ENCODE measurements at places on chromosomes 12 and 14.

- no peak for DNase-seq
Observed at GRCh38 chr12:78086553-78087362, 256.1 kb downstream of the NAV3 start.

- no peak for DNase-seq
Observed at GRCh38 chr12:26373606-26374495, 178.5 kb downstream of the SSPN start.

GRCh38 chr14:72543341-72543740 is 350.6 kb downstream of the DPF3 start:
- DNase-seq = no peak

GRCh38 chr12:92193846-92194245 is 48.2 kb upstream of the BTG1 start:
- DNase-seq = no peak

DNA sequence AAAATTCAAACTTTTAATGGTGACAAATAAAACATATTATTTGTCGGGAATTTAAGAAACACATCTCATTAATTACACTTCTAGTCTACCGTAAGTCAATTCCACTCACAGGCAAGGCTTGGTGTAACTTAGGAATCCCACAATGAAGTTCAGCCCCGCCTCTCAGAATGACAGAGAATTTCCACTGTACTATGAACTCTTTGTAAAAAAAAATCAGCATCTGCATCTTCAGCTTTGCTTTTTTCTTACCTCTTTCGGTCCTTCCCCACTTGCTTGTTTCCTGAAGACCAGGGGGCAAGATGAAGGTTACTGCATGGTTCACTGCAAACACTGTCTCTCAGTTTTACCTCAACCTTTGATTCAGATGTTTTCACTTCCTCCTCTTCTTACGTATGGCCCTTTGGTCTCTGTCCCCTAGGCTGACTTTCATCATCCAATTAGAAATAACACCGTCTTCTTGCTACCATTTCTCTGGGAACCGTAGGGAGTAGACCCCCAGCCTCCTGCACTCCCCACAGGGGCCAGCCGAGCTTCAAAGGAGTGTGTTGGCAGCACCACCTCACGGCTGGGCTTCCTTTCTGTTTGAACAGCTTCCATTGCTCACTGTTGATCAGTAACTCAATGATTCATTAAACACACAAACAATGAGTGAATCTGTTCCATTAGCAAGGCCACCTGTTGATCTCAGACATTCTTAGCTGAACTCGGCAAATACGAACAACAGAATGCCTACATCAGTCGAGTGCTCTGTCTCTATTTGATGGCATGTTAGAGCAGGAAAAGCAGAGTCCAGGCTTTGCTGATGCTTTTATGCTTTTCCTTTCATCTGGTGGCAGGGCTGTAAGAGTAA is 343.0 kb downstream of the BMP4 start:
- DNase-seq = no peak

GRCh38 chr12:96063046-96063445 is 27.7 kb upstream of the LTA4H start:
- peak; percentile 43 for DNase-seq

DNA sequence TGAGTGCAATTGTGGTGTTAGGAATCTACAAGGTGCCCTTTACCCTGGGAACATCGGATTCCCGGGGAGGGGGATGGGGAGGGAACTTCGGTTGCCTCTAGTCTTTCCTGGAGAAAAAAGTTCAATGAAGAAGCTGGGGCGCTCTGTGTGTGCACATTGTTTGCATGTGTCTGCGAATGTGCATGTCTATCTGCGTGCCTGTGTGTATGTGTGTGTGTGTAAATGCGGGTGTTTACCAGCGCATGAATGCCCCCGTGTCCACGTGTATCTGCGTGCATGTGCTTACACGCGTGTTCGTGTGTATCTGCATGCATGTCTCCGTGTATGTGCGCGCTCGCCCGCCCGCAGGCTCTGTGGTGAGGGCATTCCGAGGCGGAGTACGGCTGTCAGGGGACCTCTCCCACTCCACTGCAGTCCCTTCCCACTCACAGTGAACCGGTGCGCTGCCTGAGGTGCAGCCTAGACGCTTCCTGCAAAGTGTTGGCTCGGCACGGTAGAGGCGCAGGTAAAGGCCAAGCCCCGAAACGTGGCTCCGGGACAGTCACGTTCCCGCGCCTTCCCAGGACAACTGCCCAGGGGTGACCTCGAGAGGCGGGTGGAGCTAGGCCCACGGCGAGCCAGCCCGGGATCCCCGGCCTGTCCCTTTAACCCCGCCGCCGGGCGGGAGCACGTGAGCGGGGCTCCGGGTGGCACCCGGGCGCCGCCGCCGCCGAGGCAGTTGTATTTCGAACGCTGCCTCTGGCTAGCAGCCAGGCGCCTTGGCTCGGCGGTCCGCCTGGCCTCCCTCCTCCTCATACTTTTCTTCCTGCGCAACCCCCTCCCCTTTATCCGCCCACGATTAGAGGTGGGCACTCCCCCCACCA is 539 bp upstream of the HMGA2 start:
- DNase-seq = no peak

DNA sequence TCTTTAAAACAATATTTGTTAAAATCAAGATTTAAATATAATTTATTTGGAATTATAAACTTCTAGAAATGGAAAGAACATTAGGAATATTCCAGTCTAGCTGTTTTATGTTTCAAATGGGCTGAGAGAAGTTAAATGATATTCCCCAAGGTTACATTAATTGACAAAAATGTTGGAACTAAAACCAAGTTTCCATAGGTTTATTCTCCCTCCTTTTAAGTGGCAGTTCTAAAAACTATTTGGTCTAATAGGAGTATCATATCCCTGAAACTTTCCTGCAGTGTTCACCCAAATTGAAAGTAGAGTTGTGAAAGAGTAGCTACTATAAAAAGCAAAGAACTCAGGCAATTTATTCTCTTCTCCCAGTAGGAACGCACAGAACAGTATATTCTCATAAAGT is 1185.5 kb downstream of the LRFN5 start:
- DNase-seq = no peak

DNA sequence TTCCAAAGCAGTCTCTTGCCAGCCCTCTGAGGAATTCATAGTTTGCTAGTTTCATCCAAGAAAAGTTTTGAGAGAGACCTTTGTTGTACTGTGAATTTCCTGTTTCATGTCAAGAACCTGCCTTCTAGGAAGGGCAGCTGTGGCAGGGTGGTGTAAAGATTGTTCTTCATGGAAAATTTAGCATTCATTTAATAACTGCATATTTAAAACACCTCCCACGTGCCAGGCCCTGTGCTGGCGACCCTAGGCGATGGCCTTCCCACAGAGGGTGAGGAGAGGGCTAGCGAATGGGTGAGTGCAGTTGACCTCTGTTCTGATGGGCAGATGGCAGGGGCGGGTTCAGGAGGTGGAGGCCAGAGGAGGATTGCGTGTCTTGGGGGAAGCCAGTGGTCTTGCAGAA is 43.2 kb downstream of the MLXIP start:
- no peak for DNase-seq

- DNase-seq = no peak
Observed at GRCh38 chr14:56244138-56244789, 126.1 kb downstream of the PELI2 start.

DNA sequence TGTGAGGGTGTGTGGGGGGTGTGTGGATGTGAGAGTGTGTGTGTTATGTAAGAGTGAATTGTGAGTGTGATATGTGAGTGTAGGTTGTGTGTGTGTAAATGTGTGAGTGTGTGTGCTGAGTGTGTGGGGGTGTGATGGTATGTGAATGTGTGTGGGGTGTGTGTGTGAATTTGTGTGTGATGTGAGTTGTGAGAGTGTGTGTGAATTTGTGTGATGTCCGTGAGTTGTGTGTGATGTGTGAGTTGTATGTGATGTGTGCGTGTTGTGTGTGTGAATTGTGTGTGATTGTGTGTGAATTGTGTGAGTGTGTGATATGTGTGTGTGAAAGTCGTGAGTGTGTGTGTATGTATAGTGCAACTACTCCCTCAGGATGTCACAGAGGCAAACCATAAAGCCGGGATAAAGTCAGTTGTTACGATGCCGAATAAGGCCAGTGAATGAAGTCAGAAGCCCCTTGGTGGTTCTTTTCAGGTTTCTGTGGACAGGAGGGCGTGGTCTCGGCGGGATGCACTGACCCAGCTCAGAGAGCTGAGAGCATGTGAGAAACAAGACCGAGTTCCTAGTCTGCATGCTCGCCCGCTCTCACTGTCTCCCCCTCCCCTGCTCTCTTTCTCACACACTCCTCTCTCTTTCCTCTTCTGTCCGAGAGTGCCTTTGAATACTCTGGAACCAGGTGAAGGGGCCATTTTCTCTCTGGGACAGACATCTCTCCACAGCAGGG is 71.8 kb upstream of the MAX start:
- DNase-seq = no peak

DNA sequence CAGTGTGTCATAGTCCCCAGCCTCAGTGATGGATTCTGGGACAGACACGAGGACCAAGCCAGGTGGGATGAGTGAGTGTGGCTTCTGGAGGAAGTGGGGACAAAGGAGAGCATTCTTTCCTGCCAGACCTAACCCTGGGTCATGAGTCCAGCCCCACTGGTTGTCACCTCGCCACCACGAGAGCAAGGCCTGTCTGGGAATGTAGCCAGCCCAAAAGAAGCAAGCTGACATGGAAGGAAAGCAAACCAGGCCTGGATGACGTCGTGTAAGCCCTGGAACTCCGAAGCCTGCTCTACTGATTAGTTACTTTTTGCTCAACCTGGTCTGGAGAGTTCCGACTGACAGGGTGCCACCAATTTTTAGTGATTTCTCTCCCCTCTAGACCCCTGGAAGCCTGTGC is 105.9 kb downstream of the SINHCAF start:
- no peak for DNase-seq

DNA sequence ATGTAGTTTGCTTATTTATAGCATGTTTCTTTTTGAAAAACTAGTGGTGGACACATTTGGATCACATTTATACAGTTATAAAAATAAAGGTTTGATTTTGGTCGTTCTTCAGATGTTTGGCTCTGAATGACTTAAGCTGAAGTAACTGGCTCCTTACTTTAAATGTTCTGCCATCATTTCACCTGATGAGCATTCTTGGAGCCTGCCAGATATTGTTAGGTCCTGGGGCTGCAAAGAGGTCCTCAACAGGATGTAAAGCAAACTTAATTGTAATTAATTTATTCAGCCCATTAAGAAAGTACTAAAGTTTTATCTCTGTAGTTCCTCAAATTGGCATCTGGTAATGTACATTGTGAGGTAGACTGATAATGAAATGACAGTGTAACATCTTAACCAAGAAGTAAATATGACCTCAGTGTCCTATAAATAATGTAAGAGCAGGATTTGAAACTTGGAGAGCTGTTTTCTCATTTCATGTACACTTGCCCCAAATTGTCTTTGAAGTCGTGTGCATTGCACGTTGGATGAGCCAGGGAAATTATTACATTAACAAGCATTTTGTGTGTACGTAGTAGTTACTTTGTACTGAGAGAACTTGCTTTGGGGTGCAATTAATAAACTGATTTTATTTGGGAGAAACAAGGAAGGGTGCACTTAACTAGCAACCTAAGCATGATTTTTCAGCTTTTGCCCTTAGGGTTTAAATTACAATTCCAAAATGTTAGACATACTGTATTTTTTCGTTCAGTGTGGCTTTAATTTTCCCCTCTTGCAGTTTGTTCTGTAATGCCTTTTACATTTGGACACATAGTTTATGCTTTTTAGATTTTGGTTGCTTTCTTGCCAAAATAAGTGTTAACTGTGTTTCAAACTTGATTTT is 7.5 kb downstream of the EIF5 start:
- no peak for DNase-seq

GRCh38 chr12:67043771-67044170 is 225.4 kb upstream of the CAND1 start:
- DNase-seq = no peak

DNA sequence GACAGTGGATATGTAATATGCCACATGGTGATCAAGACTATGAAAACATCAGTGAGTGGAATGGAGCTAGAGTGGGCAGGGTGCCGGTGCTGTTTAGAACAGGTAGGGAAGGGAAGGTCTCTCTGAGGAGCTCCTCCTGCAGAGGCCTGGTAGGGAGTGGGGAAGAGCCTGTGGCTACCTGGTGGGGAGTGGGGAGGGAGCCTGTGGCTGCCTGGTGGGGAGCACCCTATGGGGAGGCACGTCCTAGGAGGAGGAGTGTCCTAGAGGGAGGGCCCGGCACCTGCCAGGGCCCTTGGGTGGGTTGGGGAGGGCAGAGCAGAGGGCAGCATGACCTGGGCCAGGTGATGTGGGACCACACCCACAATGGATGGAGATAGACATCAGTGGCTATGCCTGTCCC is 122.6 kb downstream of the ADGRD1 start:
- DNase-seq = no peak

GRCh38 chr12:22044391-22044790 is 1.6 kb upstream of the CMAS start:
- no peak for DNase-seq

DNA sequence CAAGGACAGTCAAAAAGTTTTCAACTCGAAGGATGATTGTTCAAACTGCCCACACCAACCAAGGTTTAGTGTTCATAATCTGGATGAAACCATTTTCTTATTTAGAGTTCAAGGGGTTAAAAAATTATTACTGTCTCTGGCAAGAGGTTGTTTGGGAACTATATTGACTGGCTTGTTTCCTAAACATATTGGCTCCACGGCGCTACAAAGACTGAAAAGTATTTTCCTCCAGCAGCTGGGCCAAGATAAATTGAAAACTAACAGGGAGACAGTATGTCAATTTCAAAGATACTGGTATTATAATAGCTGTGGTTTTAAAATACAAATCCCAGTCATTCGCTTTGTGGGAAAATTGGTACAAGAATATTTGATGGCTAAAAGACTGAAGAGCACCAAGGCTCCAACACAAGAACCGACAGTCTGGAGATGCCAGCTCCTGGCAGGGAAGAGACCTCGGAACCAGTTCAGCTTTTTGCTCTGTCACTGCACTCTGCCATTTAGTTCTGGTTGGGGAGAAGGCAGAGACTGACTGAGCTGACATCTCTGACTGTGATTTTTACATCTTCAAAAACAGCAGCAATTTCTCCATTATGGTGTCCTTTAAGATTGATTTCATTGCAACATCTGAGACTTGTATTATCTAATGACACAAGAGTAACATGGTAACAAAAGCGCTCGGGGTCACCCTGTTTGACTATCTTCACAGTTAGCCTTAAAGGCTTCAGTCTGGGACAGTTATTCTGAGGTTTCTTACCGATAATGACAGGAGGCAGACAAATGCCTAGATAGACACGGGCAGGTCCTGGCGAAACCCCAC is 62.0 kb downstream of the ST8SIA1 start:
- DNase-seq = no peak

GRCh38 chr12:44076871-44077270 is 241.0 kb downstream of the TMEM117 start:
- DNase-seq = no peak

- no peak for DNase-seq
Observed at GRCh38 chr14:103735815-103736545, 20.4 kb downstream of the ZFYVE21 start.

- no peak for DNase-seq
Observed at GRCh38 chr14:42523666-42524065, 917.0 kb downstream of the LRFN5 start.

GRCh38 chr12:123114304-123115083 is 36.4 kb downstream of the PITPNM2 start:
- DNase-seq = no peak

- DNase-seq = no peak
Observed at GRCh38 chr12:76003355-76003638, 28.3 kb downstream of the PHLDA1 start.

GRCh38 chr14:100571837-100572236 is 15.4 kb downstream of the BEGAIN start:
- no peak for DNase-seq

- DNase-seq = no peak
Observed at GRCh38 chr12:12425616-12426015, 68.7 kb downstream of the BORCS5 start.

Measured in CD4-positive, alpha-beta T cell treated with Interleukin-10 for 1 hour (primary cell).